ENCODE measurements at places on chromosomes 16 and 17. TPM values are rescaled to one million over a fixed set of nuclear protein-coding genes. Genes with fewer than 3 reads are reported as not detected.

DNA sequence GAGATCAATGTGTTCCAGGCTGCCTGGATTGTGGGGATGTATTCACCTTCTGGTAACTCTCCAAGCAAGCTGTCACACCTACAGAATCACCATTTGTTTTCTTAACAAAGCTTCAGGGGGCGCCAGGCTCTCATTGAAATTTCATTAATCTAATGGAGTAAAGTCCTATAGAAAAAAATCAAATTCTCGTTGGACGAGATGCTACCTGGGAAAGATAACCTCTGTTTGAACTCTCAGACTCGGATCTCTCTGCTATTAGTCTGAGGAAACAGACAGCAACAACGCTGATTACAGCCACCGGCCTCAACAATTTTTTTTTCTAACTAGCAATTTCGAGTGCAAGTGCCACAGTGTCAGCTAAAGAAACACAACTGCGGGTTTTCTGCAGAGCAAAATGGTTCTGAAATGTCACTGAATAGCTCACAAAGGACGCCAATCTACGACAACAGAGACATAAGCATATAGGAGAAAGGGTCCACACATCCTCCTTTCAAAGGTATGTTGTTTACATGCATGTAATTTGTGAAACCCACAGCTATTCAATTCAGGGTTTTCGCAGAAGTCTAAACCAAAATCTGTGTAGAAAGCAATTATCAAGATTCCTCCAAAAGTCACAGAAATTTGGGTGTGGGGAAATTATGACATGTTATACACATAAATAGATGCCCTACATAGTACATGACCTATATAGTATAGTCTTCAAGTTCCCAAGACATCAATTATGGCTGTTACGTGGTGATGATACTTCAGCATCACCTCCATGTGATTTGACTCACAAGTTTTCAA, 135.8 kb downstream of the SKAP1 start:
- DNase-seq: no peak

- DNase-seq: no peak
These were observed 14.3 kb downstream of the CYTH1 start for GRCh38 chr17:78767806-78768205.

GRCh38 chr16:1108299-1109252, 12.5 kb upstream of the C1QTNF8 start:
- peak; percentile 83 for DNase-seq

DNA sequence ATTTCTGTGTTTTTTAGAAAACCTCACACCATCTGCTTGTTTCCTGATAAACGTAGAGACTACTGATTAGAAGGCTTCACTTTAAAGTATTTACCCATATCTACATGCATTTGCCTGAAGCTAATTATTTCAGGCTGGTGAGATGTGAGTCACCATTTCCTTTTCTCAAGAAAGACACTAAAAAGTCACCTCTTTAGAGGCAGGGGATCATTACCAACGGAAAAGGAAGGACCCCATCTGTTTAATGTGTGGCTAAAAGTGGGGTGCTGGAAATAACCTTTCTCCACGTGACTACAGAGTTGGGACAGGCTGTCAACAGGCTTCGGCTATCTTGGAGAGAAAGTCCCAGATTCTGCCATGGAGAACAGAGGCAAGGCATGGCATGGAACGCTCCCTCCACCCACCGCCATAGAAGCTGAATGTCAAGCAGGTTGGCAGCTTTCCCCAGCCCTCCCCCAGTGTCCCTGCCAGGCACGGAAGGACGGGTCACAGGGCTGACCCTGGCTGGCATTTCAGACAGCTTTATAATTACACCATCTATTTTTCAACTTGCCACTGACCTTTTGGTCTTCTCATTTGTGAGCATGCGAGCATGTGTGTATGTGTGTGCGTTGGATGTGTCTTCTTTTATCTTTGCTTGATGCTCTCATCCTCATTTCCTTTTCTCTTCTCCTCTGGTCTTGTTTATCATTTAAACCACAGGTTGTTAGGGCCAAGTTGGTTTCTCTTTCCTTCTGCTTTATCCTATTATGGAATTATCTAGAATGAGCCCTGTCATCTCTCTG, 157.0 kb downstream of the CPPED1 start:
- DNase-seq: no peak

DNA sequence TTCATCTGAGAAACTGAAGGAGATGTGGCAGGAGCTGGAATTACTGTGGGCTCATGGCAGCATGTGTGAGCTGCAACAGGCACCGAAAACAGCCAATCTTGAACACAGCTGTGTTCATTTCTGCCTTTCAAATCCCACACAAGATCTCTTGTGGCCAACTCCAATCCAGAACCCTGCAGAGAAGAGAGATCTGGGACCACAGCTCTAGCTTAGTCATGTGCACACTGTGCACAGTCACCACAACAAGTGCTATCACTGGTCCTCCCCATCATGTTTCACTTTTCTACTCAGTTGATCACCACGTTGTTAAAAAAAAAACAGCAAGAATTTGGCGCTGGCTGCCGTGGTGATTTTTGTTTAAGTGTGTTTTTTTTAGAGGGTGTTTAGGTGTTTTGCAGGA, 254.5 kb upstream of the ELAC2 start:
- no peak for DNase-seq

- peak; percentile 94 for DNase-seq
These were observed 8.6 kb upstream of the UBE2I start for GRCh38 chr16:1300664-1301476.

DNA sequence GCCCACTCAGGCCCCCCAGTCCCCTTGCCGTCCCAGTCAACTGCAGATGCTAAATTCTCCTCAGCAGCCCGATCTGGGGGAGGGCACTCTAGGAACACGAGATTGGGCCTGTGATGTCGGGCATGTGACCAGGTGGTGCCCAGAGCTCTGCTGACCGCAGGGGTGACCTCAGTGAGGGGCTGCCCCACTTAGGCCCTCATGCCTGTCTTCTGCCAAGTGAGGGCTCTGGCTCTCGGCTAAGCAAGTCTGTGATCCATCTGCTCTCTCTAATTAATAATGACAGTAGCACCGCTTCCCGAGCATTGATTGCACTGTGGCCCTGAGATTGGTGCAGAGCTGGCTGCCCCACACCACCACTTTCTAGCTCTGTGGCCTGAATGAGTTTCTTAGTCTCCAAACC, 138.8 kb downstream of the MRM1 start:
- no peak for DNase-seq

GRCh38 chr17:70423562-70423961, 254.2 kb downstream of the KCNJ2 start:
- no peak for DNase-seq

GRCh38 chr17:46039592-46040186, 40.6 kb downstream of the STH start:
- DNase-seq: peak; percentile 77

DNA sequence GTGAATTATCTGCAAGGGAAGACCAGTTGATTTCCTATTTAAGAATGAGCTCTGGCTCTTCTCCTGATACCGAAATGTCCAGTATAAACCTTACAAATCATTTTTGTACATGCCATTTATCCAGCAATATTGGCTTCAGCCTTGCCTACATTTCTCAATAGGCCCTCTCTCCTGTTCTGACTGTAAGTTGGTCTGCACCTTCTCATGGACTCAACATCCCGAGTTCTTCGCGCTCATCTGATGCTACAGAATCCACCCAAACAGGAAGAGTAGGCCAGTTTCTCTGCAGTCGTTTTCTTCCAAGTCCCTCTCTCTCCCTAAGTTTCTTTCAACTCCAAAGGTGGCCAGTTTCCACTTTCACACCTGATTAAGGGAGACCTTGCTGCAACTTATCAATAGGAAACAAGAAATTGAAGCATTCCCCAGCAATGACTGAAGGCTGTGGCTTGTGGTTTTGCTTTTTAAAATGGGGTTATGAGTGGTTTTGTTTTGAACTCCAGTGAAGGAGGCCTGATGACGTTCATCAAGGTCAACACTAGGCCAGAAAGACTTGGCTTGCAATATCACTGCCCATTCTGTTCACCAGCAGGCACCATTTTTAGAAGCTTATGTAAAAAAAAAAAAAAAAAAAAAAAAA, 383.0 kb downstream of the MAF start:
- DNase-seq: no peak

- DNase-seq: no peak
These were observed 53.7 kb upstream of the WSB1 start for GRCh38 chr17:27240086-27240801.

DNA sequence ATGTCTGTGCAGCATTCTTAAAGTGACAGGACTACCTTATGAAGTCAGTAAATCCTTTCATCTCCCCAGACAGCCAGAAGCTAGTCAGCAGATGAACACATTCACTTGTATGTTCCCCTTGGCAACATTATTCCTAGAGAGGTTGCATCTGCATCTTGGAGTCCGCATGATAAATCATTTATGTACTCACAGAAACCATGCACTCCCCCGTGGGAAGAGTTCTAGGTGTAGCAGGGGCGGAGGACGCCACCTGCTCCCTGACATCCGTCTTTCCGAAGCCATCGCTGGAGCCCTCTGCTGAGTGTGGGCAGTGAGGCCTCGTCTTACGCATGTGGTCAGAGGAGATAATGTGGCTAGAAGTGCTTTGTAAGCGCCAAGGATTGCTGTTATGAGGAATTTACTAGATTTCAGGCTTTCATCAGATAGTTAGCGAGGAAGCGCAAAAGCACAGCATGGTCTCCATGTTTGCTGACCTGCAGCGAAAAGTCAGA, 144.5 kb downstream of the RPTOR start:
- no peak for DNase-seq

GRCh38 chr17:32100971-32101631, 41.2 kb upstream of the RHOT1 start:
- DNase-seq: peak; percentile 84

GRCh38 chr16:2737238-2737605, 15.2 kb upstream of the SRRM2 start:
- no peak for DNase-seq

DNA sequence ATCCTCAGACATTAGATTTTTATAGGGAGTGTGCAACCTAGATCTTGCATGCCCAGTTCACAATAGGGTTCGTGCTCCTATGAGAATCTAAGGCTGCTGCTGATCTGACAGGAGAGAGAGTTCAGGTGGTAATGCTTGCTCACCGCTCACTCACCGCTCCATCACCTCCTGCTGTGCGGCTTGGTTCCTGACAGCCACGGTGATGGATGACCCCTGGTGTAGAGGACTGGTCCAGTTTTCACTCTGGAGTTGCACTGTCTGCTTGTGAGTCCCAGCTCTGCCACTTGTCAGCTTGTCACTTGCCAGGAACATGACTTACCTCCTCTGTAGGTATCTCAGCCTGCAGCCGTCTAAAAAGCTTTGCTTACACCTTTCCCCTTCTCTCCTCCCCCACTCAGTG, 214.6 kb downstream of the SNX29 start:
- no peak for DNase-seq

DNA sequence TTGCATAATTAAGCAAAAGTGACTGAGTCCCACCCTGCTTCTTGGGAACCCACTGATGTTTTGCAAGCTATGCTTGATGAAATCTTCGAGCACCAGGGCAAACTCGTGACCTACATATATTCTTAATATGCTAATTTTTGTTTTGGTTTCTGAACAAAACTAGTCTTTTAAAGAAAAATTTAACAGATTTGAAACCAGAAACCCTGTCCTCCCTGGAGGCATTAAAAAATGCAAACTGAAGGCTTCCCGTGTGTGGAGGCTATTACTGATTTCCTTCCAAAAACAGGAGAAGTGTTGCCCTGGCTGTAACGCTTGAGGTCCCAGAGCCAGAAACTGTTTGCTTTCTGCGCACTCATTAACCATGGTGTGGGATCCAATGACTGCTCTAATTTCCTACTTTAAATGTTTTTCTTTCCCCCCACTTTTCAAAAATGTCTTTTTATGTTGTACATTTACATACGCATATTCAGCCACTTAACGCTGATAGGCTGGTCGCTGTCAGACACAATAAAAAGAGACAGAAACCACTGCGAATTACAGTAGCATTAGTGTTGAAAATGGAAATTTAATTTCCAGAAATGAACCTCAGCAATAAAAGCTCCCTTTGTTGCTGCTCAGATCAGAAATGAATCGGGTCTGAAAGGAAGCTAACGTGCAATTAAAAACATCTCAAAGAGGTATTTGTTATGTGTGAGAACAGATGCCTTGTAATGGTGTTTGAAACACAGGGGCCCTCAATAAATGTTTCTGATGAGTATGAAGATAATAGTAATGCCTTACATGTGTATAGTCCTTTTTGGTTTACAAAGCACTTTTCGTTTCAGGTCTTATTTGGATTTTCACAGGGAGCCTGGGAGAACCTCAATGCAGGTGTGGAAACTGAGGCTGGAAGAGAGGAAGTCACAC, 39.9 kb upstream of the IRX6 start:
- no peak for DNase-seq

GRCh38 chr16:57906382-57907316, 64.3 kb downstream of the CNGB1 start:
- no peak for DNase-seq

GRCh38 chr16:54460263-54460860, 173.8 kb upstream of the IRX3 start:
- DNase-seq: no peak

DNA sequence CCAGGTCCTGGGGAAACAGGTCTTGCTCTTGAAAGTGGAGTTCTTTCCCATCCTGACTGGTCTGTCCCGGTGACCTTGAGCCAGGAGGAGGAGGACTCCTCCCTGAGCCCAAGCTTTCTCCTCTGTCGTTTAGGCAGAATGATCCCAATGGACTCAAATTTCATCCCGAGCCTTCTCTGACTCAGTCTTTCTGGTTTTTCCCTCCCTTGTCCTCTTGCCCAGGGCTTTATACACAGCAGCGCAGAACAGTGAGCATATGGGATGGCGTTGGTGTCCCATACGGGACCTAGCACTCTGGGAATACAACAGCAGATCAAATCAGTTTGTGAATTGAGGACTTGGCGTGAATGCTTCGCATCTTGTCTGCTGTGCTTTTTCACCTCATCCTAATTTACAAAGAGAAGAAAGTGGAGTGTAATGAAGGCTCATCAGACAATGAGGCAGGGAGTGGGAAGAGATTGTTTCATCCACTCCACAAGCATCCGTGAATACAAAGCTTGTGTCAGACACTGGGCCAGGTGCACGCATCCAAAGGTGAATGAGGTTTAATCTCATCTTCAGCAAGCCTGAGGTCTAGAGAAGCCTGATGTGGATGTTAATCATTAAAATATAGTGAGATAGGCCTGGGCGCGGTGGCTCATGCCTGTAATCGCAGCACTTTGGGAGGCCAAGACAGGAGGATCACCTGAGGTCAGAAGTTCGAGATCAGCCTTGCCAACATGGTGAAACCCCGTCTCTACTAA, 1.1 kb upstream of the XYLT1 start:
- DNase-seq: no peak

DNA sequence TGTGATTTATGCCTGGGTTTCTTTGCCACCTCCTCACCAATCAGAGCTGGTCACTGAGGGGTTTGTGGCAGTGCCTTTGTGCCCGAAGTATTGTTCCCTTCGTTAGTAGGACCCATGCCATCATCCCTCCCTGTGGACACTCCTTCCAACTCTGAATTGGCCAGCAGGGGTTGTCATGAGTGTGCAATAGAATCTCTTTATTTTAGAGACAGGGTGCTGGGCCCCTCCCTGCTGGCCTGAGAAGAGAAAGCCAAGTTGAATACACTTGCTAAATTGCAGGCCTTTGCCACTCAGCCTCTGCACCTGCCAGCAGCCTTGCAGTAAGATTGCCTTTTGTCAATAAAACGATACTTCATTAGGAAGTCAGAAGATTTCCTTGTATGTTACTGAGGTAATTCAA, 40.7 kb upstream of the SLC12A3 start:
- no peak for DNase-seq

GRCh38 chr17:7440113-7440833, 961 bp downstream of the FGF11 start:
- peak; percentile 67 for DNase-seq

The CACNG3 gene
- total RNA-seq: not detected

The CIBAR2 gene
- total RNA-seq: not detected

The TMEM106A gene
- 7.9 TPM for total RNA-seq

All from pancreas (tissue), 10 donors.